Esophagus muscularis mucosa (tissue), 4 donors: ENCODE measurements at places on chromosomes 6 and 20. TPM values are rescaled to one million over a fixed set of nuclear protein-coding genes. Genes with fewer than 3 reads are reported as not detected.

DNA sequence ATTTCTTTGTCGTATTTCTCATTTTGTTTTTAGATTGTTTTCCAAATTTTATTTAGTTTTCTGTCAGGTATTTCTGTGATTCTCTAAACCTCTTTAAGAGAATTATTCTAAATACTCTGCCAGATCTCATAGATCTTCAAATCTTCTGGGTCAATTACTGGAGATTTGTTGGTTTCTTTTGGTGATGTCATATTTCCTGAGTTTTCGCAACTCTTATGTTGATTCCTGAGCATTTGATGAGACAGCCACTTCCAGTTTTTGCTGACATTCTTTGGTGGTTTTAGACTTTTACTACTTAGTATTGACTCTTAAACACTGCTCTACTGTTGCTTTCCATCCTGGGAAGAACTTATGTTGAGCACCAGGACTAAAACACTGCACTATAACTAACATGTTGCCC lies 21.9 kb downstream of the ADGB start:
- no peak overlapping the region for H3K27ac ChIP-seq
- H3K4me1 ChIP-seq, result no peaks in the 10 kb centered on the region
- H3K4me3 ChIP-seq, result no peak overlapping the region
- no peaks in the 10 kb centered on the region for H3K36me3 ChIP-seq
- DNase-seq, result no peak
- no peaks in the 10 kb centered on the region for H3K27me3 ChIP-seq

DNA sequence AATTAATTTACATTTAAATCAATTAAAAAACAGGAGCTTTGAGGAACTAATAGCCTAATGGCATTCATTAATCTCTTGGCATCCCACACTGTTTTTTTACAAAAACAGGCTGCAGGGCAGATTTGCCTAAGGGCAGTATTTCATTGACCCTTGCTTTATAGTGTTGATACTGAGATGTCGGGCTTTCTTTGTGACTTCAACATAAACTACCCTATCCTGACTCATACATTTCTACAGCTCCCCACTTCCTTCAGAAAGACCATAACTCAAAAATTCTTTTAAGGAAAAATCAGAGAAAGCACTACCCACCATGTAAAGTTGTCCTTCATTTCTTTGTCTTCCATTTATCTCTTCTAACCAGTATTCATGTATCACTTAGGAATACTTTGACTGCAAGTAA lies 92.2 kb upstream of the NT5E start:
- H3K27me3 ChIP-seq, result no peaks in the 10 kb centered on the region
- H3K36me3 ChIP-seq, result no peaks in the 10 kb centered on the region
- no peak for DNase-seq
- no peaks in the 10 kb centered on the region for H3K4me1 ChIP-seq
- no peak overlapping the region for H3K4me3 ChIP-seq
- H3K27ac ChIP-seq, result no peak overlapping the region

- H3K4me3 ChIP-seq, result no peak overlapping the region
- peaks cover 7% of the 10 kb centered on the region for H3K4me1 ChIP-seq
- peaks cover 31% of the 10 kb centered on the region for H3K27me3 ChIP-seq
- DNase-seq, result no peak
- H3K36me3 ChIP-seq, result no peaks in the 10 kb centered on the region
- no peak overlapping the region for H3K27ac ChIP-seq
These were observed 3.2 kb downstream of the FRMD1 start for GRCh38 chr6:168075787-168076202.

GRCh38 chr6:28953585-28954258 lies 29.9 kb upstream of the TRIM27 start:
- no peak overlapping the region for H3K27ac ChIP-seq
- H3K36me3 ChIP-seq, result no peaks in the 10 kb centered on the region
- DNase-seq, result no peak

The OTOR gene
- total RNA-seq, result not detected

The SPTLC3 gene
- 12.5 TPM for total RNA-seq

The DDO gene
- total RNA-seq, result 2.1 TPM

The DPPA5 gene
- not detected for total RNA-seq

DNA sequence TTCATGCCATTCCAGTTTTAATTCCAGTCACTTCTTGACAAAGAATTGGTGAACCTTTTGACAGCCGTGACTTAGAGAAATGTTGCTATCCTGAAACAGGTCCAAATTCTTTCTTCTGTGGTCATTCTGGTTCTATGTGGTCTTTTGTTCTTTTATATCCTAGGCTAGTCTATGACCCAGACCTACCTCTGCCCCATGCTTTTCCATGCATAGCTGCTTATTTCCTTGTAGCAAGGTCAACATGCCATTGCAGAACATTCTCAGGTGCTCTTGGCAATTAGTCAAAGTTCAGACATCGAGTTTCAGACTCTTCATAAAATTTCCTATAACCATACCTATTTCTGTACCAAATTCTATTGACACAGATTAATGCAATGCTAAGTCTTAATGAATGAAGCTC lies 202.6 kb downstream of the PLCB1 start:
- no peaks in the 10 kb centered on the region for H3K36me3 ChIP-seq
- no peak for DNase-seq
- peaks cover 24% of the 10 kb centered on the region for H3K4me1 ChIP-seq
- H3K4me3 ChIP-seq, result no peak overlapping the region
- no peak overlapping the region for H3K27ac ChIP-seq

DNA sequence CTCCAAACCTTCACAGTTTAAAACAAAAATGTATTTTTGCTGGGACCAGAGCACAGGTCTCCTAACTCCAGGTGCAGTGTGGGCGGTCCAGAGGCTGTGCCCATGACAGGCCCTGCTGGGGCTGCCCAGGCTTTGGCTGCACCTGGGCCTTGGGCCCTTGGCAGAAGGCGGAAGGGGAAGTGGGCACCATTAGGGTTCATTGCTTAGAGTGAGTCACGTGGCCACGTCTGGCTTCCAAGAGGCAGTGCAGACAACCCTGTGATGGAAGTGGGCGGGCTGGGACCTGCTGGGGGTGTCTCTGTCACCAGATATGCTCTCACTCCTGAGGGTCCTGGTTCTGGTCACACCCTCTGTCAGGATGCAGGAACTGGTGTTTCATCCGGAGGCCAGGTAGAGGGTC lies 302.2 kb downstream of the QKI start:
- H3K4me3 ChIP-seq, result no peak overlapping the region
- DNase-seq, result no peak

- no peaks in the 10 kb centered on the region for H3K4me1 ChIP-seq
- no peaks in the 10 kb centered on the region for H3K27me3 ChIP-seq
- no peaks in the 10 kb centered on the region for H3K36me3 ChIP-seq
These were observed 164.8 kb upstream of the QKI start for GRCh38 chr6:163249651-163250101.

DNA sequence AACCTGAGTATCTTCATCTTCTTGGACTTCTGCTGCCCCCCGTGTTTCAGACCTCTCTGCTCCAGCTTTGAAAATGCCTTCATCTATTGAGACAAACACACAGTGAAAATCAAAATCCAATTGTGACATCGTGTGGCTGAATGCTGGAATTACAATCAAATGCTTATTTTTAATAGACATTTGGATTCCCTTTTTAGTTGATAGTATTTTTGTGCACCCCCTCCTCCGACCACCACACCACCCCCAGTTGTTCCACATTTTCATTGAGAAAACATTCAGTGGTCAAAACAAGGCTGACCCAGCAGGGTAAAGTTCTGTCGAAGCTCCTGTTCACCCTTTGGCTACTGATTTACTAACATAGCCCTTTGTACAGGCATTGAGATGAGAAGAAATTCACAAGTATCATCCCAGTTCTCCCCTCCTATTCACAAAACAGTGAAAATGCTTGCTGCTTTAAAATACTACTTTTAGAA lies 79.0 kb downstream of the NRSN1 start:
- no peaks in the 10 kb centered on the region for H3K27me3 ChIP-seq
- no peaks in the 10 kb centered on the region for H3K36me3 ChIP-seq
- H3K27ac ChIP-seq, result no peak overlapping the region
- DNase-seq, result no peak

GRCh38 chr6:154169193-154169847 lies 130.3 kb downstream of the OPRM1 start:
- no peak overlapping the region for H3K27ac ChIP-seq
- H3K4me3 ChIP-seq, result no peak overlapping the region
- H3K27me3 ChIP-seq, result no peaks in the 10 kb centered on the region
- DNase-seq, result peak; percentile 77
- peaks cover 2% of the 10 kb centered on the region for H3K4me1 ChIP-seq

The MYH7B gene
- 0.17 TPM for total RNA-seq

- H3K27me3 ChIP-seq, result no peaks in the 10 kb centered on the region
- DNase-seq, result no peak
- no peak overlapping the region for H3K27ac ChIP-seq
- H3K36me3 ChIP-seq, result no peaks in the 10 kb centered on the region
- H3K4me1 ChIP-seq, result peaks cover 10% of the 10 kb centered on the region
These were observed 167.2 kb downstream of the SYNDIG1 start for GRCh38 chr20:24636626-24637025.

- no peak overlapping the region for H3K27ac ChIP-seq
- H3K27me3 ChIP-seq, result no peaks in the 10 kb centered on the region
- H3K4me3 ChIP-seq, result no peak overlapping the region
- no peaks in the 10 kb centered on the region for H3K4me1 ChIP-seq
- no peaks in the 10 kb centered on the region for H3K36me3 ChIP-seq
These were observed 64.9 kb upstream of the TGM3 start for GRCh38 chr20:2230726-2231488.

- H3K27ac ChIP-seq, result no peak overlapping the region
- no peaks in the 10 kb centered on the region for H3K4me1 ChIP-seq
- H3K36me3 ChIP-seq, result no peaks in the 10 kb centered on the region
These were observed 55.0 kb downstream of the SAMD5 start for GRCh38 chr6:147563472-147563871.

DNA sequence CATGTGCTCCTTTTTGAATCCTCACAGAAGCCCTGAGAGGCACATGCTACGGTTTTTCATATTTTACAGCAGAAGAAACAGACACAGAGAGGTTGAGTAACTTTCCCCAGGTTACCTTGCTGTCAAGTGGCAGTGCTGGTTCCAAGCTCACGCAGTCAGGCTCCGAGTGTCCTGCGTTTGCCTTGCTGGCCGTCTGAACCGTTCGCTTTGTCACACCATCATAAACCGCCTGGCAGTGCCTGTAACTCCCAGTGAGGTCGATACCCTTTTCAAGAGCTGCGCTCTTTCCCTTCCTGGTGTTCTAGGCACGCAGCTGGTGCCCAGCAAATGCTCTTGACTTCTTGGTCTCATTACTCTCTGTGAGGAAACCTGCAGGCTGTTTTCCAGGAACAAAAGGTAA lies 31.3 kb upstream of the KCNG1 start:
- no peak overlapping the region for H3K27ac ChIP-seq
- H3K4me3 ChIP-seq, result no peak overlapping the region
- no peak for DNase-seq
- no peaks in the 10 kb centered on the region for H3K4me1 ChIP-seq

DNA sequence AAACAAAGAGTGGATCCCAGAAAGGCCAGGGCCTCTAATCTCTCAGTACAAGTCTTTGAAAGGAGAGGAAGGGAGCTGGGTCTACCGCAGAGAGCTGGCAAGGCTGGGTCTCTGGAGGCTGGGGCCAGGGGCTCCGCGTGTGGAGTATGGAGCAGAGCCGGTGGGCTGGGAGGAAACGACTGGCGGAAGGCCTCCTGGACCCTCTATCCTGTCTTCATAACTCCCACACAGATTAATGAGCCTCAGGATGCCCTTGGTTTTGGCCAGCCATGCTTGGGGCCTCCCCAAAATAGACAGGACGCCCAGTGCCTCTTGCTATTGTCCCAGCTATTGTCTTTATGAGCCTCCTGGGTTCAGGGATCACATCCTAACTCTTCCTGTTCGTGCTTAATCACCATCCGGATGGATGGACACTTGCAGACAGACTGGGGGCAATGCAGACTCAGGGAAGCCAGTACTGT lies 306.4 kb downstream of the DHX35 start:
- no peaks in the 10 kb centered on the region for H3K27me3 ChIP-seq
- no peaks in the 10 kb centered on the region for H3K36me3 ChIP-seq
- H3K27ac ChIP-seq, result no peak overlapping the region

- H3K27me3 ChIP-seq, result no peaks in the 10 kb centered on the region
- peaks cover 25% of the 10 kb centered on the region for H3K4me1 ChIP-seq
- H3K27ac ChIP-seq, result no peak overlapping the region
- no peak overlapping the region for H3K4me3 ChIP-seq
- peak; percentile 10 for DNase-seq
- H3K36me3 ChIP-seq, result no peaks in the 10 kb centered on the region
These were observed 2.4 kb downstream of the AGPAT4 start for GRCh38 chr6:161271343-161272030.

DNA sequence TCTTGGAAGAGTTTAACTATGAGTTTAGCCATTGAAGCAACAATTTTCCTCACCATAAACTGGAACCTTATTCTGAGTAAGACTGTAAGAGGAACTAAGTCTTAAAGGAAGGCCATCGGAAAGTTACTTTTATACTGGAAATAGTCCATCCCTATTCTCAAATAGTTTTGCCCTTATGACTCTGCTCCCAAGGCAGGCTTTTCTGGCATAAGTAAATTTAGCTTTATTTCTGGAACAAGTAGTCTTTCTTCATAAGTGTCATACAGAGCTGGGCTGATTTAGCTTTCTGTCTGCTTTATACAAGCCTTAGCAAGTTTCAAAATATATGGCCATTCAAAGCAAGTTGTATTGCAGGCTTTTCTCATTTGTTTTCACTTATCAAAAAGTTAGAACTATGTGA lies 328.1 kb downstream of the HACE1 start:
- peaks cover 48% of the 10 kb centered on the region for H3K4me1 ChIP-seq
- H3K27ac ChIP-seq, result peak overlapping the region; percentile 36
- H3K36me3 ChIP-seq, result no peaks in the 10 kb centered on the region
- DNase-seq, result no peak

DNA sequence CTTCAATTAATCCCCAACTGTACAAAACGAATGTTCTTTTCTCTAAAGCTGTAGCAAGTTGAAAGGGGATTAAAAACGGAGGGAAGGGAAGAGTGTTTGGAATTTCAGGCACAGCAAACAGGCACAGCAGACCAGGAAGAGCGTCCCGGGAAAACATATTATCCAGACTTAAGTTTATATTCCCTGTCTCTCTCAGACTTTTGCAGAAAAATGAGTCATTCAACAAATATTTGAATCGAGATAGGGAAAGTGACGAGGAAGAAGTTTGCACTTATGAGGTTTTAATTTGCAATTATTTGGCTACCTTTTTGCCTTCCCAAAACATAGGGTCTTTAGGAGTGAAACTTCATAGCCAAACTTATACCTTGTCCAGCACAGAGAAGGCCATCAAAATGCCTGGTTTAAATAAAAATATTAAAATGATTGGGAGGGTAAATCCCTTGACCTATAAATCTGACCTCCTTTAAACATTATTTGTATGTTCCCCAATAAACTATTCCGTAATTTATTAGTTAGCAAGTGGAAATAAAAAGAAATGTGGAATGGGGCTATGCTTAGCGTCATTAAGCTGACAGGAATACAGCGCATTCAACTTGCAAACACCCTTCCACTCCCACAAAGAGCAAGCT lies 16.0 kb downstream of the HFE start:
- H3K27me3 ChIP-seq, result no peaks in the 10 kb centered on the region
- H3K4me3 ChIP-seq, result peak overlapping the region; percentile 61
- DNase-seq, result no peak
- H3K36me3 ChIP-seq, result no peaks in the 10 kb centered on the region
- peaks cover 10% of the 10 kb centered on the region for H3K4me1 ChIP-seq

The LY6G5C gene
- not detected for total RNA-seq

The RNF182 gene
- total RNA-seq, result not detected
